ENCODE measurements at places on chromosomes 1 and 21.

DNA sequence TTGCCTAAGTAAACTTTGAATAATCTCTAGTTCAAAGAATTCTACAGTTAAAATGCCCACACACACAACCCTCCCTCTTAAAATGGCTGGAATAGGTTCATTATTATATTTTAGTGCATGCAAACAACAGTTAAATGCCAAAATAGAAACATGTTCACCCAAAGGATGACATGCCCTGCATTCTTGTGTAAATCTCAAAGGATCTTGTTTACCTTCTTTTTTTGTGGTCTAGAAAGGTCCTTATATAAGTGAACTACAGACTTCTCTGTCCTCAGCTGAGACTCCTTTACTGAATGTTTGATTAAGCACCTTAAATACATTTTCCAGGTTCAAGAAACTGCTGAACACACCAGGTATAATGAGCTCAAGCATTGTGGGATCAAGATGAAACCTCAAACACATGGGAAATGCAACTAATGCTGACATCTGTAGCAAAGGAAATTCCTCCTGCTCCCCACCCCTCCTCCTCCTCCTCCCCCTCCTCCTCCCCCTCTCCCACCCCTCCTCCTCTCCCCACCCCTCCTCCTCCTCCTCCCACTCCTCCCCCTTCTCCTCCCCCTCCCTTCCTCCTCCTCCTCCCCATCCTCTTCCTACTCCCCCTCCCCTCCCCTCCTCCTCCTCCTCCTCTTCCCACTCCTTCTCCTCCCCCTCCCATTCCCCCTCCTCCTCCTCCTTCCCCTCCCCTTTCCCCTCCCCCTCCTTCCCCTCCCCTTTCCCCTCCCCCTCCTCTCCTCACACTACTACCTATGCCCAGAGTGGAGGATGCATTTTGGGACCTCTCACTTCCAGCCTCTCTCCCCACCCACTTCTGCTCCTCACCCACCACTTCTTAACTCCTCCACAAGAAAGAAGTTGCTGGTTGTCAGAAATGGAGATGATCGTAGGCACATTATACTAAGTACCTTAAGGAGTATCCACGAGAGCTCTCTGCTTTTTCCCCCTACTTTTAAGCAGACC is 233.9 kb downstream of the MRPL39 start:
- no peak for DNase-seq

GRCh38 chr1:210535761-210536160 is 207.1 kb downstream of the HHAT start:
- DNase-seq = no peak

GRCh38 chr1:219114014-219114413 is 59.7 kb upstream of the LYPLAL1 start:
- no peak for DNase-seq

GRCh38 chr1:67662884-67663283 is 22.1 kb upstream of the GADD45A start:
- no peak for DNase-seq

- DNase-seq = no peak
Observed at GRCh38 chr1:118927427-118928187, 60.5 kb downstream of the TBX15 start.

DNA sequence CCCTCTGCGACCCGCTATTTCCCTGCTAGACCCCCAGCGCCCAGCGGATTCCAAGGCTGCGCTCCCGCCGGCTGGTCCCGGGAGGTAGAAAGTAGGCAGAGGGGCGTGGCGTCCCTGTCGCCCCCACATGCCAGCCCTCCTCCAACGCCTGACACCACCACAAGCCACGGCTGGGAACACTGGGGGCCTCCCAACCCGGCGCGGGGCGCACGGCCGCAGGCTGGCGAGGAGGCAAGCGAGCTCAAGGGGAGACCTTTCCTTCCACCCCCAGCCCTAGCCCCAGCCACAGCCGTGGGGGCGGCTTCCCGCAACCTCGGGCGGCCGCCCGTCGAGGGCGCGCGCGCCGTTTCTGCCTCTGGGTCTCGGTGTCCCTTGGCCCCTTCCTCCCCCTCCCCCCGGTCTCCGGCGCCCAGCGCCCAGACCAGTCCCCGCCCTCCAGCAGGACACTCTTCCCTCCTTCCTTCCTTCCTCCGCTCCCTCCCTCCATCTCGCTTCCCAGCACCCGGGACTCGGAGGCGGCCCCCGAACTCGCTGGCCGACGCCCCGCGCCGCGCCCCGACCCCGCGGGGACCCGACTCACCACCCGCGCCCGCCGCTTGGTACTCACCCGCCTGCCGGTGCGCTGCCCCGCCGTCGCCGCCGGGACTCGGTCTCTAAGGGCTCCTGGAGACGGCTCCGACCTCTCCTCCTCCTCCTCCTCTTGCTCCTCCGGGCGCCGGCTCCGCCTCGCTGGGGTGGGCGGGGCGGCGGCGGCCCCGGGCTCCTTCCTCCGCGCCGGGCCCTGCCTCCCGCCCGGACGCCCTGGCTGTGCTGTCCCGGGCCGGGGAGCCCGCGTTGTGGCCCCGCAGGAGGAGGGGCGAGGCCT is at the start of gene GNG12:
TSS of gene GNG12 (minus strand) at position 731 of the 865 bp plus-strand sequence. CDS start 125,781 bp downstream, outside the sequence.
- peak; percentile 38 for DNase-seq

GRCh38 chr1:228152097-228152917 is 2.6 kb downstream of the GJC2 start:
- no peak for DNase-seq

Data from KBM-7 (cell line).